NCI-H1417 treated with DMSO at 0.1 percent for 48 hours (cell line): ENCODE measurements at places on chromosomes 11 and 22.
A peak's percentile ranks its signal among the peaks of the same experiment; 100 is the strongest.

DNA sequence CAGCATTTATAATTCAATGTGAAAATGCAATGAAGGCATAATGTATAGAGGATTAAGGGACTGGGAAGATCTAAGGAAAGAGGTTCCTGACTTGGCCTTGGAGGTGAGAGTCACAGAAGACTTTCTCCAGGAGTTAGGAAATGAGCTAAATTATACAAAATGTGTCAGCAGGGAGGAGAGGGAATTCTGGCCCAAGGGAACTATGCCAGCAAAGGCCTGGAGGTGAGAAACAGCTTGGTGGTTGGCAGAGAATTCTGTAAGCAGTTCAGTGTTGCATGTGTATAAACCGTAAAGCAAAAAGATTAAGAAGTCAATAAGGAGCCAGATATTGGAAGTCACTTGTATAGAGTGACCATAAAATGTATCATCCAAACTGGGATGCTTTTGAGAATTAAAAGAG lies 142.2 kb upstream of the SESN3 start:
- no peak for DNase-seq

- DNase-seq: no peak
Observed at GRCh38 chr11:95507794-95508193, 276.8 kb upstream of the SESN3 start.

DNA sequence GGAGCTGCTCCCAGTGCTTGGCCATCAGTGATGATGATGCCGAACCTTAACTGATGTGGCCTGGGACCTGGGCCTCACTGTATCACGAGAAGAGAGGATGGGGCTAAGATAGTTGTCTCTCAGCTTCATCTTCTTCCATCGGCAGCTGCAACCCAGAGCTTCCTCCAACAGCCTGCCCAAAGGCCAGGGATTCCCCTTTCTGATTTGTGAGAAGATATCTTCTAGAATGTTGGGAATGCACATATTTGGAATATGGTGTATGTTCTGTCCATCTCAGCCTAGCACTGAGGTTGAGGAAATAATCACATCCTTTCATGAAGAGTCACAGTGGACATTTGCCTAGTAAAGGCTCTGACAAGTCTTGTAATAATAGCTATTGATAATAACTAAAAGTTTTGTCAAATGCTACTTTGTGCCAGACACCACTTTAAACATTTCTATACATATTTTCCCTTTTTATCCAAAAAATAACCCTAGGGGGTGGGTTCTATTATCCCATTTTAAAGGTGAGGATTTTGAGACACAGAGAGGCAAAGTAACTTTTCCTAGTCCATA lies 73.1 kb downstream of the COMMD9 start:
- no peak for DNase-seq

DNA sequence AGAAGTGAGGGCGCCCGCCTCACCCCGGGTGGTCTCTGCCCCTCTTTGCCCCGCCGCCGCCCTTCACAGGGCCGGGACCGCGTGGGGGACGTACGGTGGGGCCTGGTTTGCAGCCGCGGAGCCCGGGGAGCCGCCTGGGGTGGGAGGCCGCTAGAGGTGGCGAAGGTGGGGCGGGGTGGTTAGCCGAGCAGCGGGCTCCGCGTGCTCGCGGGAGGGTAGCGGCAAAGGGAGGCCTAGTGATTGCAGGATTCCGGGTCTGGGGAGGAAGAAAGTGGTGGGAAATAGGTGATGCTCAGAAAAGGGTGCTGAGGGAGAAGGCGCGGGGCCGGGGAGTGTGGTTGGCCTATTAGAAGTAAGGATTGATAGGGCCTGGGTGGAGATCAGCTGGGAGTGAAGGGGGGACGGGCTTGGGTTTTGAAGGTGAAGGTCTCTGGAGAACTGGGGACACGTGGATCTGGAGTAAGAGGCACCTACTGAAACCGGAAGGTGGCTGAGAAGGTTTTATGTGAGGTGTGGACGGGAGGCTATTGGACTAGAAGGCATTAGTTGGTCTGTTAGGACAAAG lies 571 bp downstream of the FAR1 start:
- peak; percentile 36 for DNase-seq

DNA sequence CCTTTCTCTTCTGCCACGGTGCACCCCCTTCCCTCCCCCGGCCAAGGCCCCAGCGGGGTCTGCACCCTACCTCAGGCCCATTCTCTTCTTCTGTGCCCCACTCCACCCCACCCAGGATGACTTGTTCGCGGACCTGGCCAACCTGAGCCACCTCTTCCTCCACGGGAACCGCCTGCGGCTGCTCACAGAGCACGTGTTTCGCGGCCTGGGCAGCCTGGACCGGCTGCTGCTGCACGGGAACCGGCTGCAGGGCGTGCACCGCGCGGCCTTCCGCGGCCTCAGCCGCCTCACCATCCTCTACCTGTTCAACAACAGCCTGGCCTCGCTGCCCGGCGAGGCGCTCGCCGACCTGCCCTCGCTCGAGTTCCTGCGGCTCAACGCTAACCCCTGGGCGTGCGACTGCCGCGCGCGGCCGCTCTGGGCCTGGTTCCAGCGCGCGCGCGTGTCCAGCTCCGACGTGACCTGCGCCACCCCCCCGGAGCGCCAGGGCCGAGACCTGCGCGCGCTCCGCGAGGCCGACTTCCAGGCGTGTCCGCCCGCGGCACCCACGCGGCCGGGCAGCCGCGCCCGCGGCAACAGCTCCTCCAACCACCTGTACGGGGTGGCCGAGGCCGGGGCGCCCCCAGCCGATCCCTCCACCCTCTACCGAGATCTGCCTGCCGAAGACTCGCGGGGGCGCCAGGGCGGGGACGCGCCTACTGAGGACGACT lies 15.9 kb downstream of the RTN4RL2 start:
- no peak for DNase-seq

DNA sequence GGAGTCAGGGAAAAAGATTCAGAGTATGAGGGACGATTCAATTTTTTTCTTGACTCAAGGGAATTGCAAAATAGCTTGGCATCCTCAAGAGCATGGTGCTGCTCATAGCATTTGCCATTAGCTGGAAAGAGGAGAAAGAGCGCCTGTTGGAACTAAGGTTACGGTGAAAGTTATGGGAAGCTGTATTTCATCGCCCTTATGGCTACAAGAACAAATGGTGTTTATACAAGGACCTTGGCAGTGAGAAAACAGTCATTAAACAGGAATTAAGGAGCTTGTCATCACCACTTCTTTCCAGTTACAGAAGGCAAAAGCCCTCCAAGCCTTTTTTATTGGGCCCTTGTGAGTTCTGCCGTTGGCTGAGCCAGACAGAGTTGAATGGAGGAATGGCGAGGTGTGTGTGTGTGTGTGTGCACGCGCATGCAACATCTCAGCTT lies 74.2 kb downstream of the ALX4 start:
- DNase-seq: no peak
